ENCODE measurements at places on chromosomes 4 and X.

DNA sequence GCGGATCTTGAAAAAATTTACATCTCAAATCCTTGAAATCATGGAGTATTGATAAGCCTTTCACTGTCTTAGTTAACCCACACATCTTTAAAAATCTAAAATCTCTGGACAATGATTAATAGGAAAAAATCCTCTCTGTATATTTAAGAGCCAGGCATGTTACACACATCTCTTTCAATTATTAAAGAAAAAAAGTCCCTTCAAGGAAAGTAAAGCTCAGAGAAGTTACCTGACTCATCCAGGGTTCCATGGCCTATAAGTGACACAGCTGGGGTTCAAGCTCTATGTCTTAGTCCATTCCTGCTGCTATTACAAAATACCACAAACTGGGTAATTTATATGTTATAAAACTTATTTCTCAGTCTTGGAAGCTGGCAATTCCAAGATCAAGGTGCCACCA, 14.2 kb upstream of the FGF16 start:
- DNase-seq, result no peak

DNA sequence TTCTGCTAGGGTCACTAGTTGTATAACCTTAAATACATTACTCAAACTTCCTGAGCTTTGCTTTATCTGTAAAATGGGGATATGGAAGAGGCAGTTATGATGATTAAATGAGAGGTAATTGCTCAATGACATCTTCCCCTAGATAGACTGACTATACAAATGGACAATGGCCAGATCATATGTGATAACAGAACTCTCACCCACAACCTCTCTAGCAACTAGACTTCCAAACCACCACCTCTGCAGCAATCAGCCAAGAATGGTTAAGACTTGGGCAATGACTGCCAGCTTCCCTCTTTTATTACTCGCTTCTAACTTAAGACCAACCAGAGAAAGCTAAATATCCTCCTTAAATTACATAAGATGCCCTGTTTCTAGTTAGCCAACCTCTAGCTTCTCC, 2.9 kb upstream of the SEPSECS start:
- DNase-seq, result no peak

DNA sequence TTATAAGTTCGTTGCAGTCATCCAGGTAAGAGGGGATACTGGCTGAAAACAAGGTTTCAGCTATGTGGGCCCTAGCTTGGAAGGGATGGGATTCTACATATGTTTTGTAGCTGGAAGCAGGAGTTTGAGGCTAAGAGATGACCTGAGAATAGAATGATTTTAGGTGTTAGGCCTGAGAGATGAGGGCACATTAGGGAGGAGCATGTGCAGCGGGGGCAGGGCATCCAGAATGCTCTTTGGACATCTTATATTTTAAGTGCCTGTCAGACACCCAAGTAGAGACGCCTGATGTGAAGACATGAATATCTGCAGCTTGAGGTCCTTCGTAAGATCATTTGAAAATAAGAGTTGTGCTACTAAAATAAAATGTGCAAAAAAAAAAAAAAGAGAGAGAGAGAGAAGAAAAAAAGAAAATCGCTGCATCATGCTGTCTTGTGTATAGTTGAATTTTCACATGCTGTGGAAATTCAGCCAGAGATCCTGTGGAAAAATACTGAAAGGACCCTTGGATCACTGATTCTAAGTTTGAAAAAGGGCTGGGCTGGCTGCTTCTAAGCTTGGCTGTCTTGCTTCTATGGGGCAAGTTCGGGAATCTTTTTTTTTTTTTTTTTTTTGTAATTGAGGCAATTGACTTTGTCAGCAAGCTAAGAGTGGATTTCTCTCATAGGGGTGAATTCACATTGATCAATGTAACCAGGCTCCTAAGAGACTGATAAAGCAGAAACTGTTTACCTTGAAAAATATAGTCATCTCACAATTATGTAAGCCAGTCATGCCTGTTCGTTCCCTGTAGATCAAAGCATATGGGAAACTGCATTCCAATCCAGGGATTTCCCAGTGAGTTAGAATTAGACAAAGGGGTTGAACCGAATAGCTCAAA, 341.0 kb upstream of the GATB start:
- no peak for DNase-seq

DNA sequence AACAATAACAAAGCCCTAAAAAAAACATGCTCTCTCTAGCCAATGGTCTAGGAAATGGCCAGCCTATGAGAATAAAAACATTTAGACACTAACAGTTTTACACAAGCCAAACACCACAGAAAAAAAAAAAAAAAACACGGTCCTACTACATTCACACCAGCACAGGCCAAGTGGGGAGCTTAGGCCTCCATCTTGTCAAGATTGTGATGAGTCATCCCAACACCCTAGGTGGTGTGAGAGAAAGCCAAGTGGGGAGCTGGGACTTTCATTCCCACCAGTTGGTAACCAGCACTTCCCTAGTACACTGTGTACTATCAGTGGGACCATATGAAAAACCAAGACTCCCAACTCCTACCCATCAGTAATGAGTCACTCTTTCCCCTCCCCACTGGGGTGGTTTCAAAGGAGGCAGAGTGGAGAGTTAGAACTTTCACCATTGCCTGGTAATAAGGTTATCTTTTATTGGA, 95.6 kb downstream of the ADAMTS3 start:
- no peak for DNase-seq

DNA sequence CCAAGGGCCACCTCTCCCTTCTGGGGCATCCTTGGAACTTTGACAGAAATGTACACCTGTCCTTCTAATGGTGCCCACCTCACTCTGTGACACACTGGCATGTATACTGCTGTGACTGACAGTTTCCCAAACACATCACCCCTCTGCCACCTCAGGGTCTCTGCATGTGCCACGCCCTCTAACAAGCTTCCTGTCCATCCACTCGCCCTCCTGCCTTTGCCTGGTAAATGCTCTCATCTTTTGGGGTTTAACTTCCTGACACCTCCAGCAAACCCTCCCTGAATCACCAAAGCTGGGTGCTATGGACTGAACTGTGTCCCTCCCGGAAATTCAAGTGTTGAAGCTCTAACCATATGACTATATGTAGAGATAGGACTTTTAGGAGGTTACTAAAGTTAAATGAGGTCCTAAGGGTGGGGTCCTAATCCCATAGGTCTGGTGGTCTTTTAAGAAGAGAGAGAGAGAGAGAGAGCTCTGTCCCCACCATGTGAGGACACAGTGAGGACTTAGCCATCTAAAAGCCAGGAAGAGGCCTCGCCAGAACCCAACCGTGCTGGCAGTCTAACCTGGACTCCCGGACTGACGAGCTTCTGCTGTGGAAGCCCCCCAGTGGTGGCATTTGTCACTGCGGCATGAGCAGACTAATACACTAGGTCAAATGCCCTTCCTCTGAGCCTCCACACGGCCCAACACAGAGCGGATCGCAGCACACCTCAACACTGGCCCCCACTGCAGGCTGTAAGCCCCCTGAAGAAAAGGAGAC, 95.6 kb downstream of the AFAP1 start:
- DNase-seq, result peak; percentile 37

DNA sequence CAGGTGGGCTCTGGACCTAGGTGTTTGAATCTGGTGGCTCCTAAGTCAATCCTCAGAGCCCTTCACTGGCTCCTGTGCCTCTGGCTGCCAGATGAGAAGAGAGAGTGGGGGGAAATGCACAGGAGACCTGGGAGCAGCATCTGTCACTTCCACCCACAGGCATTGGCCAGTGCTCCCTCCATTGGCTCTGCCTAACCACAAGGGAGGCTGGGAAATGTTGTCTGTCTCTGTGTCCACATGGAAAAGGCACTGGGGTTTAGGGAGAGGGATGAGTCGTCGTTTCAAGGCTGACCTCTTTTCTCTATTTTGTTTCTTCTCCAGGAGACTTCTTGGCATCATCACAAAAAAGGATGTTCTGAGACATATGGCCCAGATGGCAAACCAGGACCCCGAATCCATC, 76.4 kb downstream of the CLCN4 start:
- no peak for DNase-seq

- no peak for DNase-seq
These were observed 85.6 kb downstream of the CPE start for GRCh38 chr4:165464376-165464775.

- DNase-seq, result no peak
These were observed 1266.8 kb upstream of the PCDH7 start for GRCh38 chr4:29453303-29453820.

DNA sequence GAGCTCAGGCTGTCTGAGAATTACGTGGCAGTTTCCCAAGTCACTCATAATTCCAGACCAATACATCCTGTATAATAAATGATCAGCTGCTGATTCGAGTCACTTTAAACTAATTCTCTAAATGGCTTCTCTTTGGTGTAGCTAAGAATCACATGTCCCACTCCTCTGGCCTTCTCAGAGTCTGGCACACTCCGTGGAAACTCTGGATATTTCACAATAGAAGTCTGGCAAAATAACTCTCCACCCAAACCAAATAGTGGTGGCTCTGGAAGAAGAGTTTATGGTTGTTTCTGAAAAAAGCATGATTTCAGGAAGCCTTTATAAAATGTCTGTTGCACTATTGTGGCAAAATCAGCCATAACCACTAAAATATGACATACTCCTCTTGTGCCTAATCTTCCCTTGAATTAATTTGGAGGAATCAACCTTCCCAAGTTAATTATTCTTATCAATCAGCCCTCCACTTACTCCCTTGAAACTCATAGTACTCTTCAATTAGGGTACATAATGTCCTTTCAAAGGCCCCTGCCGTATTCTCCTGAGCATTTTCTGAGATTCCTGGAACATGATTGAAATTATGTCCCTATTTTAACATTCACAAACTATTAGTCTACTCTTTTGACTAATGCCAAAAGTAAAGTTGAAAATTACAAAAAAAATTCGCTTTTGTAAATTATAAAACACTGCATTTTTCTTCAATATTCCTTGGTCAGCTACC, 991.6 kb downstream of the FAT4 start:
- DNase-seq, result no peak

GRCh38 chrX:131607792-131608369, 64.0 kb downstream of the OR13H1 start:
- no peak for DNase-seq

DNA sequence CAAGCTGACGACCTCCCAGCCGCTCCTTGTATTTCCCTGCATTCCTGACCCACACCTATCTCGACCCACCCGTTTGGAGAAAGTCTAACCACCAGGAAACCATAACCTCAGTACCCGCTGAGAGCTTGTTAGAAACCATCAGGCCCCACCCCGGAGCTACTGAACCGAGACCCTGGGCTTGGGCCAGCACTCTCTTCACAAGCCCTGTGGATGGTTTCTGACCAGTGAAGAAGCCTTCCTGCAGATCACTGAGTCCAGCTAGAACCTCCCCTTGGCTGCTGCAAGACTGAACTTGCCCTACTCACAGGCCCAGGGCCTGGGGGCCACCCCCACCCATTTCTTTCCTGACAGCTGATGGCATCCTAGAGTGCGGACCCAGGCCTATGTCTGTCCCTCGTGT, 26.6 kb upstream of the ZNF185 start:
- DNase-seq, result no peak

DNA sequence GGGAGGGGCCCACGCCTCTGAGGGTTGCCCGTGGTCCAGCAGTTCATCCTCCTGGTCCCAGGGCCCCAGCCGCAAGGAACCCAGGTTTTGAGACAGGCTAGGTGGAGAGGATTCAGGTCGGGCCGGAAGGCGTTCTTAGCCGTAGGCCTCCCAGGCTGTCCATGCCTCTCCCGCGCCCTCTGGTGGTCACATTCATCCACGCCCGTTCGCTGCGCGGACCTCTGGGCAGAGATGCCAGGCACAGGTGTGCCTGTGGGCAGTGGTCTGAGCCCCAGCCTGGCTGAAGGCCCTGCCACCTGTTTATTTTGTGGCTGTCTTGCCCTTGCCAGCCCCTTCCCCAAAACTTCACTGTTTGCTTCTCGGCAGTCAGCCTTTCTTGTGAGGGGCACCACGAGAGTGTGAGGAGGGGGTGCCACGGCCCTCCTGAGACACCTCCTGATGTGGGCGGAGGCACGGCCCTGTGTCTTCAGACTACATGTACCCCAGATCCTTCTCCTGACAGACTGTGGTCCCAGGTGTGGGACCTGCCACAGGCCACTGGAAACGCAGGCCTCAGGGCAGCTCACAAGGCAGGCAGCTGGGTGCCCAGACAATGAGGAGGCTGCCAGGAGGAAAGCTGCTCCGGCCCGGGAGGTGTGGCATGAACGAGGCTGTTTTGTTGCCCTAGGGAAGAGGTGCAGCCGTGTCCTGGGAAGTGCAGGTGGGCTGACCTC, 5.0 kb downstream of the UVSSA start:
- peak; percentile 75 for DNase-seq

DNA sequence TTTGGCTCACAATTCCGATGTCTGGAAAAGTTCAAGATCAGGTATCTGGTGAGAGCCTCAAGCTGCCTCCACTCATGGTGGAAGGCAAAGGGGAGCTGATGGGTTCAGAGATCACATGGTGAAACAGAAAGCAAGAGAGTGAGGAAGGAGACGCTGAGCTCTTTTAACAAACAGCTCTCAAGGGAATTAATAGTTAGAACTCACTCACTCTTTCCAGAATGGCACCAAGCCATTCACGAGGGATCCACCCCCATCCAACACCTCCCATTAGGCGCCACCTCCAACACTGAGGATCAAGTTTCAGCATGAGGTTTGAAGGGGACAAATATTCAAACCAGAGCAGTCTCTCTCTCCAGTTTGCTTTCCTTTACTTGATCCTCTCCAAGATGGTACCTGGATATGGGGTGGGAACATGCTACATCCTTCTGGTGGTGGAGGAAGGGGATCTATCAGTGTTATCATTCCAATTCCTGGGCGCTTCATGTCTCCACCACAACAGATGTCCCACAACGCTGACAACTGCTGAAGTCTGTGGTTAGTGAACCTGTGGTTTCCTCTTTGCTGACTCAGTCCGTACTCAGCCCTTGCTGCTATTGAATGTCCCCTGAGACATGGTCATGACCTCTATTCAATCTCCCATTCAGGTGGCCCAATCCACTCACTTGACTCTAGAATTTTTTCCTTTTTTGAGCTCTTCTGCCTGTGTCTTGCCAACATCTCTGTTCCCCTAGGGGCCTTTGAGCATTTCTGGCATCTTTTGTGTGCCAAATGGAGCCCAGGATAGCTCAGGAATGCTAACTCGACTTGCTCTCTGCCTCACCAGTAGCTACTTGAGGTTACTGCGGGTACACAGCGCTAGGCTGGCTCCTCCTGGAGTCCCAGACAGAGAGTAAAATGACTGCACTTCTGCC, 395.2 kb downstream of the MID1IP1 start:
- peak; percentile 1 for DNase-seq

GRCh38 chrX:130728208-130728607, 174.8 kb downstream of the ENOX2 start:
- DNase-seq, result no peak

DNA sequence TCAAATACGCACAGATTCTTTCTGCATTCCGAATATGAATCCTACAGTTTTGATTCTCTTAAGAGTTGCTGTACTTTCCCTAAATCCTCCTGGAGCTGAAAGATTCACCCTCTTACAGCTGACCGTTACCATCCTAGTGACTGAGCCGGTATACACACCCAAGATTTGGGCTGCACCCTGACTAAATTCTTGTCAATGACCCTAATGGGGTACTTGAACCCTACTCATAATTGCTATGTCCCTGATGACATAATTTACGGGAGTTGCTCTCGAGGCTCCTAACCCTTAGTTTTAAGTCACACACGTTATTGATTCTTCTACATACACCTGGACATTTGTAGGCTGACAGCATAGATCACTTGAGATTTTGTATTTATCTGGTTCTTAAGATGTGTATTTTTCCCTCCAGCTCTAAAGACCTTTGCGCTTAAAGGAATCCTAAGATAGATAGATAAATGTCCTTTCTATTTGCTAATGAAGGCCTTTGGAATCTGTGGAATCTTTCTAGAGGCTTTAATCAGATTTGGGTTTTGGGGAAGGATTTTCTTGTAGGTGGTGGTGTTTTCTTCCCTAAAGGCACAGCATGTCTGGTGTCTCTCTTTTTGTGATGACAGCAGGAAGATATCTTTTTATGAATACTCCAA, 37.8 kb downstream of the CLDN34 start:
- DNase-seq, result no peak

Data from activated CD4-positive, CD25-positive, alpha-beta regulatory T cell (primary cell).